C1 segment of cervical spinal cord (tissue), 14 donors: ENCODE measurements at places on chromosomes 2 and 18.

DNA sequence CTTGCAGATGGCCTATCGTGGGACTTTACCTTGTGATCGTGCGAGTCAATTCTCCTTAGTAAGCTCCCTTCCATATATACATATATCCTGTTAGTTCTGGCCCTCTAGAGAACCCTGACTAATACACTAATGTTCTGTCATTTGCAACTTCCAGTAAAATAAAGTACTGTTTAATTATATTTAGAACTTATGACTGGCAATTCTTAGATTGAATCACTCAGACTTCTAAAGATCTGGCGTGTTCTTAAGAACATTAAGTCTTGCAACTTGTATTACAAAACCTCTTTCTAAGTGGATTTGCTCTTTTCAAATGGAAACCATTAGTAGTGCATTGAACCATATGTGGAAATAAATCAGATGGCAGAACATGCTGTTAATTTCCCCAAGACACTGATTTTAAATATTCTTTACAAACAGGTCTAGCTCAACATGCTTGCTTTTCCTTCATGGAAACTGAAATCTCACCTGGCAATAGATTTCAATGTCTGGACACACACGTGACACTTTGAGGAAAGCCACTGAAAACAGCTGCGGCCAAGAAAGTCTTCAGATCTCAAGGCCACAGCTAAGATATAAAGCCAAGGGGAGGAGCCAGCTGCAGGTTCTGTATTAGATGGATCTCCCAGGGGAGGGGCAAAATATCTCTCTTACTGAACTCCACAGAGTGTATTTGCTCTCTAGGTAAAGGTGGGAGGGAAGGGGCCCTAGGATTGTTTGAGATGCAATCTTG is 50.6 kb downstream of the PMAIP1 start:
- DNase-seq, result no peak

DNA sequence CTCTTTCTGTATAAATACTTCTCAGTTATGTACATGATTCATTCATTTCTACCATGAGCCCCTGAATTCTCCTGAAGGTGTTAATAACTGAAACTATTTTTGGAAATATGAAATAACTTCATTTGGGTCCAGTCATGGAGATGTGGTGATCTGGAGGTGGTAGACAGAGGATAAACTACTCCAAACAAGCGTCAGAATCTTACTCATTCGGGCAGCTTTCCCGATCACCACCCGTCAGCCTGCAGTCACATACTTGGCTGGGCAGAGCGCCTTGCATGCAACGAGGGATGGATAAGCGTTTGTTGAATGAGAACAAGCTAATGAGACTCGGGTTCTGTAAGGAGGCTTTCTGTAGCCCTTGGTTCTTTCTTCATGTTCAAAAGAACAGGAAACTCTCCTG is 222.7 kb downstream of the CD226 start:
- DNase-seq, result no peak

DNA sequence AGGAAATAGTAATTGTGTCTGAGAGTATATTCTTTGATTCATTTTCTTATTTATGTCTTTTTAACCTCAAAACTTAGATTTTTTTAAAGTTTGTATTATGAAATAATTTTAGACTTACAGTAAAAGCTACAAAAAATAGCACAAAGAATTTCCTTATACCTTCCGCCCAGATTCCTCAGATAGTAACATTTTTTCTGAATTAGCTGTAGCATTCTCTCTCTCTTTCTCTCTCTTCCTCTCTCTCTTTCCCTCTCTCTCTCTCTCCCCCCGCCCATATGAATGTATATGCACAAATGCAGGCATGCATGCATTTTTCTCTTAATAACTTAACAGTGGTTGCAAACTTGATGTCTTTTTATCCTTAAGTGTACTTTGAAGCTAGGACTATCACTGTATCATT is 361.1 kb upstream of the NRP2 start:
- no peak for DNase-seq

DNA sequence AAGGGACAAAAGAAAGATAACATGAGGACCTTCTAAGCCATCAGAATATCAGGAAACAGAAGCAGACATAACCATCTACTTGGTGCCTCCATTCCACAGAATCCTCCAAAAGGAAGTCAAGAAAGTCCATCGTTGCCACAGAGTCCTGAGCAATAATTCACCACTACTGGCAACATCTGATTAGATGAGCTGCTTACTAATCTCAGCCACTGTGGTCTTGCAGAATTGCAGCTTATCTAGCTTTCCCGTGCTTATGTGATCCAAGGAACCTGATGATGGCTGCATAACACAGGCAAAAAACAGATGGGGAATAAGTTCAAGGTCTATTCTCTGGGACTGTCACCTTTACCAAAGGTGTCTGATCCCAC is 278.5 kb downstream of the AFF3 start:
- no peak for DNase-seq

DNA sequence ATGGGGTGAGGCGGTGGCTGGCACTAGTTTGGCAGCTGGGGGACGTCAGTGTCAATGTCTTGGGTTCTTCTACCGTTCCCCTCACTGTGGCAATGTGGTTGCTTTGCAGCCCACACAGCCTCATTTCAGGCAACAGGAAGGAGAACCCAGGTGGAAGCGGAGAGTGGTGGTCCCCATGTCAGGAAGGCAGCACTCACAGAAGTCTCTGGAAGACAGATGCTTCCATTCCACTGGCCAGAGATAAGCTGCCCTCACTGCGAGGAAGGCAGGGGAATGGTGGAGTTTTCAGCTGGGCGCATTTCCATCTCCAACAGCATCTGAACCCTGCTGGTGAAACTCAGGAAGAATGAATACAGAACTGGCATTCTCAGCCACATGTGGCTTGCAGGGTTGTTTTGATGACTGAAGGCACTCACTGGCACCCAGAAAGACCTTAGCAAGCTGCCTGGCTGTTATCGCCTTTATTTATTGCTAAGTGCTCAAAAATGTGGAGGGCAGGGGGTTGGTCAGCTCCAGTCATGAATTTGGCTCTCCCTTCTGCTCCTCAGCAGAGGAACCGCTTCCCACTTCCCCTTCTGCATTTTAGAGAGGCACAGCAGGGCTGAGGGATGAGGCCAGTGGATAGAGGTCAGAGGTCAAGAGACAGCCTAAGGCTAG is 19.4 kb downstream of the KCNIP3 start:
- no peak for DNase-seq

DNA sequence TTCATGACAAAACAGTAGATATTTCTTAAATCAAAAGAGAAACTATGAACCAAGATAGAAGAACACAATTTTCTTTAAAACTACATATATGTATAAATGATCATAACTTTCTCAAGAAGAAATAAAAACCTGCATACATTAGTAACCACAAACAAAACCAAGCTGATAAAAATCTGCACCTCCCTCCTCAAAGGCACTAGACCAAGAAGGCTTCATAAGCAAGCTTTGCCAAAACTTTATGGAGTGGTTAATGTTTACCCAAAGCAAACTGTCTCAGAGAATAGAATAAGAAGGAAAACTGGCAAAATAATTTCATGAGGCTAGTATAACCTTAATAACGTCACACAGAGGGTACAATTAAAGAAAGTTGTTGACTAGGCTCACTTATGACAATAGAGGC is 138.3 kb downstream of the ZBTB7C start:
- DNase-seq, result no peak
